ENCODE measurements at places on chromosomes 11 and 22.

- DNase-seq: no peak
These were observed 83.9 kb downstream of the ETS1 start for GRCh38 chr11:128503245-128503991.

- no peak for DNase-seq
These were observed 17.7 kb downstream of the PAMR1 start for GRCh38 chr11:35507688-35508087.

DNA sequence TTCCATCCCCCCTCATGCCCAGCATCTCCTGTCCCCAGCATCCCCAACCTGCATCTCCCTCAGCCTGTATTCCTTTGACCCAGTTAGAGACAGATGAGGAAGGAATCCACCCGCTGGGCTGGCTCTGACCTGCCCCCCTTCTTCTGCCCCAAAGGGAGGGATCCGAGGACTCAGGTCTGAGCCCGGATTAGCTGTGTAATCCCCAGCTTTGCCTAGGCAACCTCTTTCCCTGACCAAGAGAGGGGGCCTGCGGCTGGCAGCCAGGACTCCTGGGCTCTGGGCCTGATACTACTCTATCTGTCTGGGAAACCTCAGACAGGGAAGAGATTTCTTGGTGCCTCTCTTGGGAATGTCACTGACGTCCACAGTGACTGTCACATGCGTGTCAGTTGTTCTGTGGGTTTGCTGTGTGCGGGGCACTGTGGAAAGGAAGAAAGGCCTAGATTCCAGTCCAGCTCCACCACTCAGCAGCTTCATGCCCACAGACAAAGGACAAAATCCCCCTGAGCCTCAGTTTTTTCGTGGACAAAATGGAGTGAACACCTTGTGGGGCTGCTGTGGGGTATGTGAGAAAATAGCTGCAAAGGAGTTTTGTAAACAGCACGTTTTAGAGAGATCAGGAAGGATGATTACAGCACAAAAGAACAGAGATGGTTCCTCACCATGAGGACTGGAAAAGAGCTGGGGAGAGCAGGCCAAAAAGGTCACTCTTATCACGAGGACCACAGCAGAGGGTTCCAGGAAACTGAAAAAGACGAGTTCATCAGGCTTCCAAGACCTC is 1.3 kb upstream of the NDUFV1 start:
- no peak for DNase-seq

- no peak for DNase-seq
These were observed at the start of gene LARGE1 for GRCh38 chr22:33920197-33920540. Gene LARGE1, minus strand, starts transcription at chr22:33920476.

GRCh38 chr11:33898957-33899356 is 7.1 kb upstream of the LMO2 start:
- DNase-seq: no peak

- DNase-seq: no peak
These were observed 20.9 kb downstream of the KREMEN1 start for GRCh38 chr22:29093501-29094300.

GRCh38 chr11:2074266-2074825 is 64.8 kb downstream of the IGF2 start:
- no peak for DNase-seq

GRCh38 chr11:32713496-32713895 is 81.0 kb downstream of the CCDC73 start:
- no peak for DNase-seq

DNA sequence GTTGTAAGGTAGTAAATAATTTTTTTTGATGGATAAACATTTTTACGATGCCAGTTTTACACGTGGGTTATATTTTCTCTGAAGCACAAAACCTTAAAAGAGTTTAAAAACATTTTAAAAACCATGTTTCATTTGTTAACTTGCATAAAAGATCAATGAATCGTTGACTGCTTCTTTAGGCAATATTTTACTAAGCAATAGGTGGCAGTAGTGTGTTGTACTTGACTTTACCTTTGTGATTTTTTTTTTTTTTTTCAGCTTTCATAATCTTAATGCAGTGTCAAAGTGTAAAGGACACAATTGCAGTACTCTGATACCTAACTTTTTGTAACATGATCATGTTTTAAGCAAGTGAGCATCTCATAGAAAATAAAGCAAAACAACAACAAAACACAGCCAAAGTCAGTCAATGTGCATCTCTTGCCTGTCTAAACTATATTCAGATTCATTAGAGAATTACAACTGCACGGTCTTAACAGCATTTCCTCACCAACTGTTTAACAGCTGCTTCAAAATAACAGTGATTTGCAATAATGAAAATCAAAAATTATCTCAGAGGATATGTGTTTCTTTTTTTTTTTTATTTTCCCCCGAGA is 27.7 kb downstream of the DNAJC24 start:
- peak; percentile 35 for DNase-seq

- no peak for DNase-seq
These were observed 2.6 kb upstream of the LRFN4 start for GRCh38 chr11:66854231-66854661.

- no peak for DNase-seq
These were observed 150.9 kb downstream of the CRYBB2 start for GRCh38 chr22:25370322-25370721.

GRCh38 chr22:33658775-33659174 is 261.5 kb downstream of the LARGE1 start:
- DNase-seq: no peak

GRCh38 chr11:22340701-22341587 is 2.8 kb downstream of the SLC17A6 start:
- DNase-seq: no peak

- DNase-seq: no peak
These were observed 7.8 kb upstream of the TMEM216 start for GRCh38 chr11:61384271-61385242.

- DNase-seq: no peak
These were observed 78.4 kb downstream of the MN1 start for GRCh38 chr22:27723158-27723557.

GRCh38 chr11:72671152-72672099 is 2.8 kb downstream of the PDE2A start:
- no peak for DNase-seq

- DNase-seq: no peak
These were observed 23.2 kb downstream of the MFNG start for GRCh38 chr22:37462983-37463382.

- DNase-seq: peak; percentile 68
These were observed 262.3 kb downstream of the CADM1 start for GRCh38 chr11:115241899-115242298.

DNA sequence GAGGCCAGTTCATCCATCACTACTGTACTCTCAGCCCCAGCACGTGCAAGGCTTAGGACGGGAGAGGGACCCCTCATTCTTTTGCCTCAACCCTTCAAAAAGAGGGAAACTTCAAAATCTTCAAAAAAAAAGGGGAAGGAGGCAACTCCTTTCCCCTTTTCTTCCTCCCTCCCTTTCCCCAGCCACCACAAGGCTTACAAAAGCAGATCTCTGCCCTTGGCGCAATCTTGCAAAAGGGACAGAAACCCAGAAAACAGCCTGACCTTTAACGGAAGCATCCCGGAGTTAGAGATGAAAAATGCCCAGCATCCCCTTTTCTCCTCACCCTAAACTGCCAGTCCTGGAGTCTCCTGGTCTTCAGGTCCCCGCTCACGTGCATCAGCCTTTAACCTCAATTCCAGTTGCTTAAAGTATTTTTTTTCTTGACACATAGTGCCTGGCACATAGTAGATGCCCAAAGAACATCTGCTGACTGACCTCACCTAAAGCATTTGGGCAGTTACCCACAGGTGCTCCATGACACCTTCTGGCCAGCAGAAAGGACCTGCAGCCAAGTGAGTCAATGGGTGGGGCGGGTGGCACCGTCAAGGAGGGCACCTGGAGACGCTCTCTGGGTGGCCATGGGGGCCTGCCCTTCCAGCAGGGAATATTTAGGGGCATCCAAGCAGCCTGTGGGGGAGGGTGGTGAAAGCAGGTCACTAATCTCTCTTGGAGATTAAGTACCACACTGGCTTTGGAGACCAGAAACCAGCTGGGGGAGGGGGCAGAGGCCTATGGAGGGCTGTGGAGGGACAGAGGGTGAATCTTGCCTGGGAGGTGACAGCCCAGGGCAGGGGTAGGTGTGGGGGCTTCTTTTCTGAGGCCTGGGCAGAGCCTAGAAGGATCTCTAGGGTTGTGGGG is 16.3 kb downstream of the NECTIN1 start:
- no peak for DNase-seq

DNA sequence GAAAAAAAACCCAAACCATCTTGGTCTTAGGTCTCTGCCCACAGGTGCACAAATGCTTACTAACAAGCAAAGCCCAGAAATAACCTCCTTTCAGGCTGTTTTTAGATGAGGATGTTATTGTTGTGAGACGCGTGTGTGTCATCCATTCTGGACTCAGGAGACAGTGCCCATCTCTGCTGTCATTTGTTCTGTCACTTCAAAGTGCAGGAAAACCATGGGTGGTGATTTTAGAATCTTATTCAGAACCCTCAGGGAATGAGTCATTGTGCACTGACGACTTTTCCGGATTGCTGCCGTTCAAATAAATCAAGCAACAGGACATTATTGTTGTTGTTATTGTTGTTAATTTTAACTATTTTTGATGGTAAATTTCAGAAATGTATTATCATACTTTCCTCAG is 110.3 kb downstream of the LRRC32 start:
- DNase-seq: no peak

- no peak for DNase-seq
These were observed 210.4 kb upstream of the PITPNB start for GRCh38 chr22:28129319-28129962.

- DNase-seq: no peak
These were observed 23.0 kb downstream of the APLNR start for GRCh38 chr11:57214098-57214417.

DNA sequence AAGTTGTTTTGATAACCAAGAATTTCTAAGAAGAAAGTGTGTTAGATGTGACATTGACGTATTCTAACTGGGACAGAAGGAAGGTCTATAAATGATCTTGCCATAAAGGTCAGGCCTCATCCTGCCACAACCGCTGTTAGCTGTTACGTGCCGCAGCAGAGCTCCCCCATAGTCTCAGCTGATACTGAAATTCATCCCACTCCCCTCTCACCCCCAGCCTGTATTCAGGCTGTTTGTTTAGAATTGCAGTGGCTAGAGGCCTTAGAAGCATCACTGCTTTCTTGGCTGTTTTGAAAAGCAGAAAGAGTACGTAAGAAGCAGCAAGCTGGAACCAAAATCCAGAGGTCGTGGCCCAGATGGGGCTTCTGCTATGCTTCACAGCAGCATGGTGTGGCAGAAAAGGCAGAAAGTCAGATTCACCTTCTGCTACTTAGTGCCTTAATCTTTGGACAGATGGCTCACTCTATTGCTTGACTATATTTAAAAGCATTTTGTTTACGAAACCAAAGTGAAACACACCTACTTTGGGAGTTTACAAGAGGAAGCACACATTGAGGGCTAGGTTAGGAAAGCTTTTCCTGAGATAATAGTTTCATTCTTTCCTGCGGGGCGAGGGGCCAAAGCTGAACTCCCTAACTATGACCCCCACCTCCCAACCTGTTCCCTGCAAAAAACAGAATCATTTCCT is 950 bp upstream of the LAYN start:
- no peak for DNase-seq

GRCh38 chr22:33467620-33468095 is 409.5 kb upstream of the SYN3 start:
- DNase-seq: no peak

- no peak for DNase-seq
These were observed 48.9 kb upstream of the TBCEL start for GRCh38 chr11:120974965-120975364.

DNA sequence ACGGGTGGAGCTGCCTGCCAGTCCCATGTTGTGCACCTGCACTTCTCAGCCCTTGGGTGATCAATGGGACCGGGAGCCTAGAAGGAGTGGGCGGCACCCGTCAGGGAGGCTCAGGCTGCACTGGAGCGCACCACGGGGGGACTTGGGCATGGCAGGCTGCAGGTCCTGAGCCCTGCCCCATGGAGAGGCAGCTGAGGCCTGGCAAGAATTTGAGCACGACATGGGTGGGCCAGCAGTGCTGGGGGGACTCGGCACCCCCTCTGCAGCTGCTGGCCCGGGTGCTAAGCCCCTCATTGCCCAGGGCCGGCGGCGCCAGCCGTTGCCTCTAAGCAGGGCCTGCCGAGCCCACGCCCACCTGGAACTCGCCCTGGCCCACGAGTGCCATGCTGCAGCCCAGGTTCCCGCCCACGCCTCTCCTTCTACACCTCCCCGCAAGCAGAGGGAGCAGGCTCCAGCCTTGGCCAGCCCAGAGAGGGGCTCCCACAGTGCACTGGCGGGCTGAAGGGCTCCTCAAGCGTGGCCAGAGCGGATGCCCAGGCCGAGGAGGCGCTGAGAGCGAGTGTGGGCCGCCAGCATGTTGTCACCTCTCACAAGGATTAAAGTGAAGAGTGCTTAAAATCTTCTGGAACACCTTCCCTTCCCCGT is 372.0 kb downstream of the ETS1 start:
- no peak for DNase-seq

DNA sequence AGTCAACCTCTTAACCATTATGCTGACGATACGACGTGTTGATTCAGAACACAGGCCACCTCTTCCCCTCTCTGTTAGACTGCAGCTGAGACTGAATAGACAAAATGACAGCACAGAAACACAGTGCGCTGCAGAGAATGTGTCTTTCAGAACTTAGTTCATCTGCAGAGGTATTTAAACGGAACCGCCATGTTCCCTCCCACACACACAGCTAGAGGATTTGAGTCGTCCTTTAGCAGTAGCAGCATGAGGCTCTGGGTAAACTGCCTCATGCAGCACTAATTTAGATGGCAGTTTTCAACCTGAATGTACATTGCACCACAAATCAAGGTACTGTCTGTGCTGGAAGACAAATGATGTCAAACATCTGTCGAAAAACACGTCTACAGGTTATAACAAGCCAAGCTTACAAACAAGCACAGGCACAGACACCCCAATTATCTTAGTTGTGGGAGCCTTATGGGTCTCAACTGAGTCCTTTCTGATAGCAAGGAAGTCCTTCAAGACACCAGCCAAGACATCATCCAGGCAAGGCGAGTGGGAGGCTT is 76.6 kb upstream of the LRRC4C start:
- DNase-seq: no peak

DNA sequence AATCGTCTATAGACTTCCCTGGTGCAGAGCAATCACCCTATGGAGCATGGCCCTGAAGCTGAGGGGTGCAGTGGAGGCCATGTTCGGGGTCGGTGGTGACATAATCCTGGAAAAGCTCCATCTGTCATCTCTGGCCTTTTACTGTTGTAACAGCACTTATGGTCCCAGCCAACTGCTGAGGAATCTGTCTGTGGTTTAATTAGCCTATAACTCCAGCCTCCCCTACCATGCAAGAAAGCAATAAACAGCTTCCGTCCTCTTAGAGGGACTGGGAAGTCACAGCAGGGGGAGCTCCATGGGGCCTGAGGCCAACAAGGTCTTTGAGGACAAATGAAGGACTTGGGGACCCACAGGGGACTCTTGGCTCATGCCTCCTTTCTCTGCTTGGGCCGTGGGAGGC is 159.1 kb upstream of the NECTIN1 start:
- no peak for DNase-seq

DNA sequence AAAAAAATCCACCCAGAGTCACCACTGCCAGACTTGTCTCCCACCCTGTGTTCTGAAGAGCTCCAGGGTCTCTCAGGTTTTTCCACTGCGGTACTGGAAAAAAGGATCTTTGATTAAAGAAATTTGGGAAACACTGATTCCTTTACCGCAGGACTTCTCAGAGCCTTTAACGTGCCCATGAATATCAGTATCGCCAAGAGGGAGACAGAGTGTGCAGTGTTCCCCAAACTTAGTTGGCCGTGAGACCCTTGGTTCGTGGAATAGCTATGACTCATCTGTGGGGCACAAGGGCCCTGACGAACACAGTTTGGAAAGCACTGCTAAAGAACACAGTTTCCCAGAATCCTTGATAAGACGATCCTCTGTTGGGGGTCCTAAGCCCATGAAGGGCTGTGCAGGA is 31.7 kb downstream of the SYT7 start:
- DNase-seq: no peak

GRCh38 chr11:61883327-61883726 is 8.0 kb downstream of the FADS3 start:
- DNase-seq: no peak
